ENCODE measurements at places on chromosomes 12 and 14.
A peak's percentile ranks its signal among the peaks of the same experiment; 100 is the strongest.

GRCh38 chr14:102450206-102451063, 59.1 kb downstream of the ANKRD9 start:
- DNase-seq: no peak

- no peak for DNase-seq
Measured at GRCh38 chr14:61233436-61233956, 47.6 kb downstream of the TMEM30B start.

GRCh38 chr14:103946975-103947374, 4.6 kb upstream of the RD3L start:
- DNase-seq: no peak

GRCh38 chr12:64036414-64036813, 185.7 kb downstream of the KICS2 start:
- no peak for DNase-seq

- DNase-seq: no peak
Measured at GRCh38 chr12:69645031-69645430, 34.3 kb upstream of the LRRC10 start.

DNA sequence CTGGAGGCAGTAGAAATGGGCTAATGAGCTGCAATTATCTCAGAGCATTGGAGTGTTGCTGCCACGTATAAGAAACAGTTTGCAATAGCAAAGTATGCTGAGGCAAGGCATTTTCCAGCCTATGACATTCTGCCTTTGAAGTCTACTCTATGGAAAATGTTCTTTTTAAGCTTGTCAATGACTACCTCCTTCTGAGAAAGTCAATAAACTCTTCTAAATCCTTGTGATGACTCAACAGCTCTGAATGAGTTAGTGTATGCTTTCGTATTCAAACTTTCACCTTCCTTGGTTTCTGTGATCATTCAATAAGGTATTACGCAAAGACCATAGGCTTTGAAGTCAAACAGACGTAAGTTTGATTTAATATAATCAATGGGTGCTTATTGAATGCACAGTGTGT, 111.2 kb downstream of the CAPZA3 start:
- DNase-seq: no peak

DNA sequence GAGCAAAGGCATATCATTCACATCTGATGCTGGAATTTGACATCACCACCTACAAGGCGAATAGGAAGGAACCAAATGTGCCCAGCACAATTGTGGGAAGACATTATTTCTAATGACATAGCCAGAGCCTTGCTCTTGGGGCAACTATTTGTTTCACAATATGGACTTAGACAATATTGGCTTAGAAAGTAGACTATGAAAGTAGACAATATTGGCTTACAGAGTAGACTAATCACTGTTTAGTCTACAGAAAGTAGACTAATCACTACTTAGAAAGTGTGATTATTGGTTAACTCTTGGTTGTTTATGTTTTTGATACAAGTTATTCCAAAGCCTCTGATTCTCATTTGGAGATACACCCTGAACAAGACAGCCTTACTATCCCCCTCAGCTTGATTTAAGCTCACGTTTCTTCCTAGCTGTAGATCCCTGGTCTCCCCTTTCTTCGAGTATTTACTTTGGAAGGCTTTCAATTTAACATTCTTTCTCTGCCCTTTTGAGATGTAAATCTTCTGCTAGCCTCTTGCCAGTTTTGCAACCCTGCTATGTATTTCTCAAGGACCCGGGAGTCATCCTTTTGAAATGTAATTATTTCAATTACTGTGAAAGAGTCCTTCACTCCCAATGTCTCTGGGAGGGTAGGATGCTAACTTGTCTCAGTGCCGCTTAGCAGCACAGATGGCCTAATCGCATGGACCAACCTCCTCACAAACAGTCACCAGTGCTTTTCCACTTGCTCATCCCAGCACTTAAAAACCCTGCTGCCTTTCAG, 843.2 kb downstream of the GALC start:
- peak; percentile 97 for DNase-seq

- DNase-seq: no peak
Measured at GRCh38 chr12:131980263-131980662, 30.5 kb downstream of the EP400 start.

DNA sequence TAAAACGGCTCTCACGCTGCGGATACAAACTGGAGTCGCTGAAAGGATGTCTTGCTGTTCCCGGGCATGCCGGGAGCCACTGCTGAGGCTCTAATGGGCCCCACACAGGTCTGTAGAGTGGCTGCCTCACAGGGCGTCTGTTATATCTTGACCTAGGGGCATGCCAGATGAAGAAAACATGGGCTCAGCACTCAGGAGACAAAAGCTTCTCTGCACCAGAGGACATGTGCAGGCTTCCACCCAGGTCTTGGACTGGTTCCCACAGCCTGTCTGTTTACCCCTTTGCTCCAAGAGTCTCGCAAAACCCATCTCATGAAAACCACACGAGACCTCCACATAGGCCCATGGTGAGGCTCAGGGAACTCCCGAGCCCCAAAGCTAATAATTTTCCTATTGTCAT, 134.2 kb downstream of the RPS29 start:
- peak; percentile 12 for DNase-seq

GRCh38 chr14:80468331-80469122, 257.2 kb upstream of the DIO2 start:
- DNase-seq: no peak

DNA sequence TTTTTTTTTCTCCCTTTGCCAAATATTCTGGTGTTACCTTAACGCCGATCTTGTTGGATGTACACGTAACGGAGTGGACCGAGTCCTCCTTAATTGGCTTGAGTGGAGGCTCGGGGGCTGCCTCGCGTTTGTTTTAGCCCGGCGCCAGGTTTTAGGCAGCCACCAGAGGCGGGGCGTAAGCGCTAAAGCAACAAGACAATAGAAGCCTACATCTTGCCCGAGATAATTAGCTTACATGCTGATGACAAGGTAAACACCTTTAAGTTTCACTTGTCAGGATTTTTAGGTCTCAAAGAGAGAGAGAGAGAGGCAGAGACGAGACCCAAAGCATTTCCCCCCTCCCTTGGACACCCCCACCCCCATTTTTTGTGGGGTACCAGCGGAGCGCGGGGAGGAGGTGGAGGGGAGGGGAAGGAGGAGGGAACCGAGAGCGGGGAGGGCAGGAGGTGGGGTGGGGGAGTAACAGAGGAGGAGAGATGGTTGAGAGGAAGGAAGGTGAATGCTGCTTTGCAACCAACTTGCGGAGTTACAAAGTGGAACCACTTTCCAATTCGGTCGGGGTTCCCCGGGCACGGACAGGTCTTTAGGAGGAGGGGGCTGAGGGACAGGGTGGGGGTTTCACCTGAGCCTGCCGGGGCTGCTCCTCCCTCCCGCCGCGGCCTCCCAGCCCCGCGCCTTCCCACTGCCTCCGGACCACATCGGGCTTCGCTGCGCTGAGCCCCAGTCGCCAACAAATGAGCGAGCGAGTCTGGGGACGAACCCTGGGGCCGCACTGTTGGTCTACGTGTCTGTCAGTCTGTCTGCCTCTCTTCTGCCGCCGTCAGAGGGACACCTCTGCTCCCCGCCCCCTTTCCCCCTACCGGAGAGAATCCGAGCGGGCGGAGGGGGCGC, at the start of gene NKX2-1:
Gene NKX2-1 (minus strand): TSS at position 802 of the 891 bp plus-strand sequence. CDS start 103 bp downstream, at position 699.
- DNase-seq: peak; percentile 87

DNA sequence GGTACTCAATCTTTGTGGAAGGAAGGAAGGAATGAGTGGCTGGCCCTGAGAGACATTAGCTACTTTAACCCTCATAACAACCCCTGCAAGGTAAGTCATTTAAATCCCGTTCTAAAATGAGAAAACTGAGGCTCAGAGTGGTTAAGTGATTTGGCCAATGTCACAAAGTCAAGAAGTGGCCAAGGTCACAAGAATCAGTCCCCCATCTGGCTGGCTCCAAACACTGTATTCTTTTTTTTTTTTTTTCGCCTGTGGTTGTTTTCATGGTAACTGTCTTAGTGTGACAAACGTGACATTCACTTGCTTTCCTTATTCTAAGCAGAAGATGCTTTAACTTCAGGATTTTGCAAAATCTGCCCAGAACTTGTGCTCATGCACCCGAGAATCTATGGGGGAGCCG, 2.8 kb downstream of the TTC7B start:
- DNase-seq: no peak

GRCh38 chr12:11347810-11348209, 37.6 kb upstream of the PRB4 start:
- peak; percentile 33 for DNase-seq

- no peak for DNase-seq
Measured at GRCh38 chr14:78104160-78104559, 66.0 kb upstream of the NRXN3 start.

- no peak for DNase-seq
Measured at GRCh38 chr12:85759091-85759490, 77.1 kb downstream of the RASSF9 start.

DNA sequence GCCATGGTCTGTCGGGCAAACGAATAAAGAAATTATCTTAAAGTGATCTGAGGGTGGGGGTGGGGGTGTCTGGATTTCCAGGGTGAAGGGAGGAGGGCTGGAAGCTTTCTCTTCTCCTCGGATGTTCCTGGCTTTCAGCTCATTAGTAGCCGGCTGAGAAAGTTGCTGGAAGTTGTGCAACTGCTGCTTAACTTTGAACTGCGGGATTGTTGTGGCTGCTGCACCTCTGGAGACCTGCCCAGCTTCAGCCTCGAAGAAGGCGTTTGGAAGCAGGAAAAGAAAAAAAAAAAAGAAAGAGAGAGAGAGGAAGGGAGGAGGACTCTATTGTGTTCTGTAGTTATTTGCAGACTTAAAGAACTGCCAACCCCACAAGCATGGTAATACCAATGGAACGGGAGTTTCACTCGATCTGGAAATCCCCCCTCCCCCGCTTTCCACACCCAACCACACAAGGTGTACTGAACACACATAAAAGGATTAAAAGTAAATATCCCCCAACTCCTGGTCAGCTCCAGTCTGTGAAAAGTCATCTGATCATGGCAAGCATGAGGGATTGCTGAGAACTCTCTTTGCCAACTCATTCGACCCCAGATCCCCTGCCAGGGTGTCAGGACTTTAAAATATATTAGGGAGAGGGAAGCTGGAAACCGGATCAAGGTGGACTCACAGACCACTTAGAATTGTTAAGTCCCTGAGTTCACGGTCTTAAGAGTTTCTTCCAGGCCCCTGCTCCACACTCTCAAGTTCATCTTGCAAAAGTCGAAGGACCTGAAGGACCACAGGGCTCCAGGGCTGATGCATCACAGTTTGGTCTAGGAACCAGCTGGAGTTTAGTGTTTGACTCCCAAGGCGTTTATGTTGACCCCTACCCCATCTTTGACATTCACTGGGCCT, at the start of gene RASSF9:
Gene RASSF9 (minus strand): TSS at position 213 of the 894 bp plus-strand sequence. CDS start 208 bp downstream, at position 5.
- peak; percentile 28 for DNase-seq

DNA sequence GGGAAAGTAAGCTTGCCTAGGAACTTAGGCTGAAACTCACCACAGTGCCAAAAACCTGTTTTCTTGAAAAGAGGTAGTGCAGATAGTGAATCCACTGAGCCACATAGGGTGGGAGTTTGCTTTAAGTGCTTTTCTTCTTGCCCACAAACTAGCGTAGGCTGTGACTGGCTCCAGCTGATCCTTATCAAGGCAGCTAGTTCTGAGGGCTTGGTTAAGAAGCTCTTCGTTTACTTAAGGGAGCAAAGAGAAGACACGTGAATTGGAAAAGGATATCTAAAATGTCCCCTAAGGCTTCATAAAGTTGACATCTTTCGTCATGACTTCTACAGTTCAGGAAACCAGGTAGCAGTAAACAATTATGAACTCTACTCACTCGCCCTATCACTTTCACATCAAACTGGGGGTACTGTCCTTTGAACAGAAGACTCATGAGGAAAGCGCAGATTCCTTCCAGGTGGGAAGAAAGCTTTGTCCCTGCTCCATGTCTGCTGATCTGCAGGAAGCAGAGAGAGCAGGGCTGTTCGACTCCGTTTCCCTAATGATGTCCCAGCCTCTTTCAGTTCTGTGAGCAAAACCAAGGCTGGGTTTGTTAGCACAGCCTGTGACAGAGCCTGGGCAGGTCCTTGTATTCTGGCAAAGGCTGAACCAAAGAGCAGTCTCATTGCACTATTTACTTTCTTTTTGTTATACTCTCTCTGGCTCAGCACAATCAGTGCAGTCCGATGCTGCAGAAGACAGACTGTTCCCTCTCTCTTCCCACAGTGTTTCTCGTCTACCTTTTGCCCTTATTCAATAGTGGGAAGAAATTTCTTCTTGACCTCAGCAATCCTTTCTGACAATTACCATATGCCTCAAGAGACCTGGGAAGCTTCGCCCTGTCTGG, 93.5 kb upstream of the ETV6 start:
- DNase-seq: no peak

- DNase-seq: no peak
Measured at GRCh38 chr14:56976211-56976610, 165.9 kb upstream of the OTX2 start.

- DNase-seq: no peak
Measured at GRCh38 chr12:12003609-12004008, 67.1 kb upstream of the BCL2L14 start.

GRCh38 chr14:72903716-72904115, 9.8 kb upstream of the DPF3 start:
- no peak for DNase-seq

DNA sequence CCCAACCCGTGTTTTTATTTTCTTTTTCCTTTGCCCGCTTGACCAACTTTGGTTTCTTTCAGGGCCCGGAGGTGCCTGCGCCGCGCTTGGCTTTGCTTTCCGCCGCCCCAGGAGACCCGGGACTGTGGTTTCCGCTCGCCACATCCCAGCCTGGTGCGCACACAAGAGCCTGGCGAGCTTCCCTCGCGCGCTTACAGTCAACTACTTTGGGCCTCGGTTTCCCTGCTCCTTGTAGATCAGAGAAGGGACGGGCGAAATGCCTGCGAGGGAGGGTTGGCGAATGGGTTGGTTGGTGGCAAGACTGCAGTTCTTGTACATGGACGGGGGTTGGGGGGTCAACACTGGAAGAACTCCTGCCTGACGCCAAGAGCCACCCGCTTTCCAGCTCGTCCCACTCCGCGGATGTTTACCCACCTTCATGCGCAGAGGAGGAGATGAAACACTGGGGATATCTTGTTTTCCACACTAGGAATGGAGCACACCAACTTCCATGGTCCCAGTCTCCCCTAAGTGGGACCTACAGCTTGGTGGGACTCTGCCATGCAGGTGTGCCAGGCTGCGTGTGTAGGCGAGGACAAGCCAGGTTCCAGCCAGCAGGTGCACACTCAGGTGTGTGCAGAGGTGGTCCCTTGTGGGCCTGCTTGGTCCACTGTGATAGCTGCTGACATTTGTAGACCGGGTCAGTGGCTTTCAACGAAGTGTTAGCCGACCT, 16.6 kb upstream of the TBX3 start:
- DNase-seq: no peak

DNA sequence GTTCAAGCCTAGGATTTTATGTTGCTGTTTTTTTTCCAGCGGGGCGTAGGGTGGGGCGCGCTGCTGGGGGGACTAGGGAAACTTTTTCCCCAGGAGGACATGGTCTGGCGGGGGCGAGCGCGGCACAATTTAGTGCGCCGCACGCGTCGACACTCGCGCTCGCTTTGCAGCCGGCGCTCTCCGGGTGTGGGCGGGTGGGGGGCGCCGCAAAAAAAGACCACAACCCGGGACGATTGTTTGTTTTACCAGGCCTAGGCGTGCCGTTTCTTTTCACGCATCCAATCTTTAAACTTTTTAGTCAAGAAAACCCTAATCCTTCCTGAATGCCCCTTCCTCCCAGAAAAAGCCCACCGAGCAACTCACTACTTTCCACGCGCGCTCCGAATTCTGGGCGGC, 865 bp upstream of the ZFP36L1 start:
- DNase-seq: no peak

GRCh38 chr12:63445224-63445880, 222.9 kb downstream of the DPY19L2 start:
- DNase-seq: no peak

Data from GM23338 (cell line).